Stimulated activated CD8-positive, alpha-beta memory T cell treated with anti-CD3 and anti-CD28 coated beads, Interleukin-2, amount 100 ng/mL, for 48 hours (primary cell): ENCODE measurements at places on chromosomes 5 and 9.

DNA sequence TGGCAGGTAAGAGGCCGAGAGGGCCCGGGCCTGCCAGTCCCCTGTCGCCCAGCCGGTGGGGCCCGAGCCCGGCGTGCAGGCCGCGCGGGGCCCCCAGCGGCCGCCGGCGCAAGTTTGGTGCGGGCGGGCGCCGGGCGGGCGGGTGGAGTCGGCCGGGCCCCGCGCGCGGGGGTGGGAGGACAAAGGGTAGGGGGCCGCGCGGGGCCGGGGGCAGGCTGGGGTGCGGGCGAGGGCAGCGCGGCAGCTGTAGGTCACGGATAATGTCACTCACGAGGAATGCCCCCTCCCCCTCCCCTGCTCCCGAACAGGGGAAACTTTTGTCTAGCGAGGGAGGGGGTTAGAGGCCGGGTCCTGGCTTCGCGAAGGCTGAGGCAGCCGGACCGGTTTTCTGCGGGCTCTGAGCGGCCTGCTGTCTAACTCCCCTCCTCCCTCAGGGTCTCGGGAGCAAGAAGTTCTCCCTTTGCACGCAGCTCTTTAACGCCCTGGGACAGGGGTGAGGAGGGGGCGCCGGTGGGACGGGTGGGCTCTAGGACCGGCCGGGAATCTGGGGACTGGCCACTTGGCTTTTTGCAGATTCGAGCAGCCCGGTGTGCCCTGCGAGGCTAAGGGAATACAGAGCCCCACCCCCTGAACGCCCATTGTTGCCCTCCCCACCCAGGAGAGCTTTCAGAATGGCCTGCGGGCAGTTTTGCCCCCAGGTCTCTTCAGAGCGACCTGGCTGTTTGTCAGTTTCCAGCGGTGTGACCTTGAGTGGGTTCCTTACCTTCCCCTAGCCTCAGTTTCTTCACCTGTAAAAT lies 21.3 kb upstream of the NDST1 start:
- DNase-seq: no peak

DNA sequence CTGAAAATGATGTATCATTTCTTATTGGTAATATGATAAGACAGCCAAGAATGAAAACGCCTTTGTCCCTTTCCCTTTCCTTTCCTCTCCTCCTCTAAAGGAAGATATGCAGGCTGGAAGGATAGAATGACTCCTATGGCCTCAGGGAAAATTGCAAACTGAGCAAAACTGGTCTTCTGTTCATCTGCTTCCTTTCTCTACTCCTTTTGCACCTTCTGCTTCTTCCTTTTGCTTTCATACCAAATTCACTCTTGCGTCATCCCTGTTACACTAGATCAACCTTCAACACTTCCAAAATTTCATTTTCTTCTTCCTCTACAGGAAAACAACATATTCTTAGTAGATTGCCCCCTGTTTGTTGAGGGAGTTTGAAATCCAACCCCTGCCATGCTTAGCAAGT lies 234.1 kb downstream of the ADAMTS6 start:
- no peak for DNase-seq

DNA sequence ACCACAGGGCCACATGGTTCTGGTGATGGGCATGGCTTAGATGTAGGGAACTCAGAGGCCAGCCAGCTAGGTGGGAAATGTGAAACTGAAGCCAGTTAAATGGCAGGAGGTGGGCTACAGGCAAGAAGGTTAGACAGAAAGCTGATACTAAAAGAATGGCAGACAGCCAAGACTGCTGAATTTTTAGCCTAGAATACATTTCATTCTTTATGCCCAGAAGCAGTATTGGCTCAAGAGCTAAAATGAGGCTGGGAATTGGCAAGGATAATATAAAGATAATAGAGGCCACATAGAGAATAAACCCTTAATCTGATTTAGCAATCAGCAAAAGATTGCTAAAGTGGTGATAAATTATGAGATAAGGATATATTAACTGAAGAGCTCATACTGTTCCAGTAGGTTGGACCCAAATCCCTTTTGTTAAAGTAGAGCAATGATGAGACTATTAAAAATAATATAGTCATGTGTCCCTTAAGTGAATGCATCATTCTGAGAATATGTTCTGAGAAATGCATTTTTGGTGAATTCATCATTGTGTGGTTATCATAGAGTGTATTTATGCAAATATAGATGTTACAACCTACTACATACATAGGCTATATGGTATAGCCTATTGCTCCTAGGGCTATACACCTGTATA lies 234.3 kb downstream of the CHSY3 start:
- DNase-seq: no peak

- no peak for DNase-seq
These were observed 362.8 kb upstream of the ADAMTSL1 start for GRCh38 chr9:18111146-18111545.

GRCh38 chr5:142316051-142316450 lies 8.8 kb downstream of the SPRY4 start:
- no peak for DNase-seq
